Hair follicle dermal papilla cell (primary cell): ENCODE measurements at places on chromosomes 5 and 9. TPM values are rescaled to one million over a fixed set of nuclear protein-coding genes. Genes with fewer than 3 reads are reported as not detected.

The ELAVL2 gene
- under 0.01 and 0.16 TPM in 2 replicates for total RNA-seq

The CAMK2A gene
- 0.65 and 0.73 TPM in 2 replicates for total RNA-seq

The SOWAHA gene
- total RNA-seq: under 0.01 TPM in 1 of 2 replicates, not detected in the other

The ASPN gene
- total RNA-seq: 38.5 and 49.8 TPM in 2 replicates

The FOXD4L4 gene
- total RNA-seq: under 0.01 TPM in 1 of 2 replicates, not detected in the other

The HEMGN gene
- not detected in 2 replicates for total RNA-seq

The IFNK gene
- not detected in 2 replicates for total RNA-seq

The TTC39B gene
- 13.0 TPM in 2 replicates for total RNA-seq

The LOX gene
- 117 and 156 TPM in 2 replicates for total RNA-seq

The PKD2L2 gene
- total RNA-seq: not detected in 2 replicates

The SLC4A9 gene
- total RNA-seq: not detected in 2 replicates

The PCDH1 gene
- 1.2 and 1.5 TPM in 2 replicates for total RNA-seq

The GABRA1 gene
- total RNA-seq: not detected in 2 replicates

The EGFL7 gene
- 4.5 and 8.1 TPM in 2 replicates for total RNA-seq

The C1QTNF2 gene
- total RNA-seq: 0.49 and 0.73 TPM in 2 replicates

The GFI1B gene
- not detected in 2 replicates for total RNA-seq

The RAB3C gene
- total RNA-seq: not detected in 2 replicates

The ST6GALNAC4 gene
- total RNA-seq: 30.8 and 31.7 TPM in 2 replicates

The SLCO4C1 gene
- 0.49 and 0.65 TPM in 2 replicates for total RNA-seq

The FAM200C gene
- 1.7 and 3.2 TPM in 2 replicates for total RNA-seq

The PCDHGC3 gene
- total RNA-seq: 126 and 129 TPM in 2 replicates

The PCDHB8 gene
- total RNA-seq: 1.2 and 1.5 TPM in 2 replicates
